ENCODE measurements at places on chromosomes 5 and 9.

DNA sequence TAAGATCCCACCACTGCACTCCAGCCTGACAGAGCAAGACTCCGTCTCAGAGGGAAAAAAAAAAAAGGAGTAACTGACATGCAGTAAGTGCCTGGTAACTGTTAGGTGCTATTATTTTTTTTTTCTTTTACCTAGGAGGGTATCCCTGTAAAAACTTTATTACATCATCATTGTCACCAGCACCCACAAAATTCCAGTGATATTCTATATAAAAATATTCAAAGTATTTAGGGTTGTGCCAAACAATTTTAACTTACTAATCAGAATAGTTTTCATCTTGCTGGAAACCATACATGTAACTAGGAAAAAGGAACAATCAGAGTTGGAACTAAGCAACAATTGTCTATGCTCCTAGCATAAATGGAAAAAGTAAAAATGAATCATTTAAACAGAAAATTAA is 112.4 kb downstream of the SSBP2 start:
- no peak for DNase-seq

GRCh38 chr9:109317311-109317978 is 3.4 kb downstream of the EPB41L4B start:
- no peak for DNase-seq

- DNase-seq = no peak
Measured at GRCh38 chr9:117587263-117587662, 116.9 kb upstream of the TLR4 start.

- DNase-seq = no peak
Measured at GRCh38 chr5:10985091-10985720, 224.2 kb upstream of the DAP start.

DNA sequence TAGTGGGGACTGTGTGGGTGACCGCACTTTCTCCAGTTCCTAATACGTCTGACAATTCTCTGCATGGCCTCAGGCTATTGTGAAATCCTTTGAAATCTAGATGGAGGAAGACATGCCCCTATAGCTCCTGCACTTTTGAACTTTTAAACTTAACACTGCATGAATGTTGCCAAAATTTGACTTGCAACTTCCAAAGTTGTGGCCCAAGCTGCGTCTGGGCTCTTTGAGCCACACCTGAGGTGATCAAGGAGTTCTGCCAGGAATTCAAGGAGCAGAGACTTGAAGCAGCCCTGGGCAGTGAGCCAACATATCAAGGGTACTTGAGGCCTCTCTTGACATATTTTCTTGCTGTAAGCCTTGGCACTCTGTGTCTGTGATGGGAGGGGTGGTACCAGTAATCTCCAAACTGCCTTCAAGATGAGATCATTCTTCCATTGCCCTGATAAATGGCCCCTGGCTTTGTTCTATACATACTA is 1336.1 kb upstream of the CDH9 start:
- no peak for DNase-seq

GRCh38 chr9:100852088-100852487 is 176.4 kb upstream of the PLPPR1 start:
- DNase-seq = no peak

DNA sequence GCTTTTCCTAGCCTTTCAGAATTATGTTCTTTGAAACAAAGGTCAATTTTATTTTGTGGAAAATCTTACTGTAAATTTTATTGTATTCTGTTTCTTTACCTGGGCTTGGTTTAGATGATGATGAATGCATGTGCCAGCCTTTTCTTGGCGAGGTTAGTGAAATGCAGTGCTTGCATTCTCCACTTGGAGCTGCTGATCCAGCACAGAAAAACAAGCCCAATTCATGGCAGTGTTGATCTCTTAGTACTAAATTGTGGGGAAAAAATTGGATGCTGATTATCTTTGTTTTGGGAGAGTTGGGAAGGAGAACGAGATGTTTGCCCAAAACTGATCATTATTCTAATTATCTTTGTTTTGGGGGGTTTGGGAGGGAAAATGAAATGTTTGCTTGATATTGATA is 3.7 kb downstream of the HABP4 start:
- DNase-seq = no peak
